ENCODE measurements at places on chromosomes 4 and X.

DNA sequence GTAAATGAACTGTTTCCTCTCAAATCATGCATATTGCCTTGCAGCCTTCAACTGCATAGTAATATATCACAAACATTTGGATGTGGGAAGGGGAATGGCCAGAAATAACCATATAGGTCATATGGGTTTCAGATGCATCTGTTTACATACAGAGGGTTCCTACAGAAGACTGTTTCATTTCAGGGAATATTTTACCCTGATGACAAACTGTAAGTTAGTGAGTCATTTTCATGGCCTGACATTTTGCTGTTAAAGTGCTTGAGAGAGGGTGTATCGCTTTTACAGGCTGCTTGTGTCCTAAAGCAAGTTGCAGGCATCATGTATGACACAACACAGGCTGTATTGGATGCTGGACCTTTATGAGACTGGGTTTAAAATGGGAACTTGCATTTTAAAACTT, 25.5 kb upstream of the AMOT start:
- DNase-seq, result no peak

GRCh38 chr4:73661646-73662119, 41.4 kb upstream of the RASSF6 start:
- peak; percentile 55 for DNase-seq

- DNase-seq, result no peak
Observed at GRCh38 chr4:163895378-163896005, 401.0 kb downstream of the TMA16 start.

- no peak for DNase-seq
Observed at GRCh38 chrX:25646156-25646555, 492.0 kb upstream of the MAGEB18 start.

DNA sequence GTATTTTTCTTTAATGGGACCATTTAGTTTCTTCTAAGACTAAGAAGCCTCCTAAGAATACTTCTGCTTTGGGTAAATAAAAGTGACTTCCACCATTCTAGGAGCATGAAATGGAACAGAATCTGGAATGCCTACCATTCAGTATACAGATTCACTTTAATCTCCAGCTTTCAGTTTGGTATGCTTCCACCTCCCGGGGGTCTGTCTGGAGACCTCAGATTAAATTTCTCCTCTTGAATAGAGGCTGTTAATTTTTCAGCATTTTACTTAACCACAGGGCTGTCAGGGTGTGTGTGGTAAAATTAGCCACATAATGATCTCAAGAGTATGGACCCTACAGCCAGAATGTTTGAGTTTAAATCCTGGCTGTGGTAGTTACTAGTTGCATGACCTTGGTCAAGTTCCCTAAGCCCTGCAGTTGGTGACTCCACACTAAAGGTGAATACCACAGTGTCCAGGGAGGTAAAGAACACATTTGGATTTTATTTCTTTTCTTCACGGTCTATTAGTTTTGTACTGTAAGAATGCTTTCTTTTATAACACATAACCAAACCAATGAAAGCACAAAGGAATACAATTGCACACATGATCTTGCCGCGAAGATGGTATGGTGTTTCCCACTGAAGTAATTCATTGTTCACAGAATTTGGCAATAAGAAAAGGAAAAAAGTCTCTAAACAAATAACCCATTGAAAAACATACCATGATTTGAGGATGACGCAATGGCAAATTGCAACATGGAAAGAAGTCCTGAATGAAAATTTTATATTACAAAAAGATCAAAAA, 37.3 kb upstream of the TRIM2 start:
- DNase-seq, result no peak

DNA sequence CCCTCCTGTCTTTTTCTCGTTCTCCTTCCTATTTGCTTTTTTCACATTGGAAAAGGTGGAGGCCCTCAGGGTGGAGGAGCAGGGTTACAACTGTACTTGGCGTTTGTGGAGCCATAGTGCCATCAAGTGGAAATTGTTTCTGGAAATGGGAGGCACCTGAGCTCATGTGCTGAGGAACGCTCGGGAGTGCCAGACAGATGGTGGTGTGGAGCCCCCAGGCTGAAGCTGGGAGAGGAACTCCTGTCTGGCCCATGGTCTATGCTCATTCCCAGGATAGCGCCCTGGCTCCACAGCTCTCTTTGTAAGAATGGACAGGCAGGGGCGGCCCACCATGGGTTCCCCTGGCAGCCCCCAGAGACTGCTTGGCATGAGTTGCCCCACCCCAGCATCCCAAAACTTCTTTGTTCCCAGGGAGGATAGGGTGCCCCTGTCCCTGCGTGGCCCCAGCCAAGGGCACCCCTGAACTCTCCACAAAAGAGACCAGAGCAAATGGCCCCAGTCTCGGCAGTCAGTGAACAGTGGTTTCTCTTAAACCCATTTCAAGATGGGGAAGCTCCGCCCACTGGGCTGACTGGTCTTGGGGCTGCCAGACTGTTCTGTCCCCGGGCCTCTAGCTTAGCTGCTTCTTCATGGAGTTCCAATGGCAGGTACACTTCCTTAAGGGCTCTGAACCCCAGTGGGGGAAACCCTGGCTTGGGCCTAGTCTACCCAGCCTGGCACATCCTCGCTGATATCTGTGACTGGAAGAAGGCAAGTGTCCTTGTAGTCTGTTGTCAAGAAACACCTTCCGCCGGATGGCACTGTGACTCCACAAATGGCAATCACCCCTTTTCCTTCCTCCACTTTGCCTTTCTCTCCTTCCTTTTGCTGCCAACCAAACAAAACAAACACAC, 70.1 kb downstream of the NBDY start:
- no peak for DNase-seq

GRCh38 chrX:128599632-128600031, 547.4 kb upstream of the ACTRT1 start:
- DNase-seq, result no peak

DNA sequence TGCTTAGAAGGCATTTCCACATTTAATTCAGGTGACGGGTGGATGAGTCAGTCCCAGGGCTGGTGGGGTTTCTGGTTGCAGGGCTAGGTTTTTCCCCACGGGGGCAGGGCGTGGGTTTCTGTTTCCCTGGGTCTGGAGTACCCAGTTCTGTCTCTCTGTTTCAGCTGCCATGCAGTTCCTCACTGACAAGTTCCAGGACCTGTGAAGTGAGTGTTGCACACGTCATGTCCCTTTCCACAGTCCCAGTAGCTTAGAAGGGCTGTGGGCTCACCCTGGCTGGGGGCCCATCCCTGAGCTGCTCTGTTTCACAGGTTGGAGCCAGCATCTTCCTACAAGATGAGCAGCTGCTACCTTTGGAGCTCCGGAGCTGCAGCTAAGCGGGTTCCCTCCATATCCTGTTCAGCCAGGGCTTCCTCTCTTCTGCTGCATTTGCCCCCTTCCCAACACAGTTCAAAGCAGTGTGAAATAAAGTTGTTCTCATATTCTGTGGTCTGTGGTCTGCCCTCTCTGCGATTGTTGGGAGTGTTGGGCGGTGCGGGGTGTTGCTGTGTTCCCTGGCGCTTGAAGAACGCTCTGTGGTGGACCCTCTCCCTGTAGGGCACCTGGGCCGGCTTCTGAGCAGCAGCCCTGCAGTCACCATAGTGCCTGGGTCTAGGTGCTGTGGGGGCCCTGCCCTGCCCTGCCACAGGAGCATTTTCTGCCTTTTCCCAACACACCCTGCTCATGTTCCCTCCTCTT, 3.9 kb downstream of the LOC101059915 start:
- no peak for DNase-seq

DNA sequence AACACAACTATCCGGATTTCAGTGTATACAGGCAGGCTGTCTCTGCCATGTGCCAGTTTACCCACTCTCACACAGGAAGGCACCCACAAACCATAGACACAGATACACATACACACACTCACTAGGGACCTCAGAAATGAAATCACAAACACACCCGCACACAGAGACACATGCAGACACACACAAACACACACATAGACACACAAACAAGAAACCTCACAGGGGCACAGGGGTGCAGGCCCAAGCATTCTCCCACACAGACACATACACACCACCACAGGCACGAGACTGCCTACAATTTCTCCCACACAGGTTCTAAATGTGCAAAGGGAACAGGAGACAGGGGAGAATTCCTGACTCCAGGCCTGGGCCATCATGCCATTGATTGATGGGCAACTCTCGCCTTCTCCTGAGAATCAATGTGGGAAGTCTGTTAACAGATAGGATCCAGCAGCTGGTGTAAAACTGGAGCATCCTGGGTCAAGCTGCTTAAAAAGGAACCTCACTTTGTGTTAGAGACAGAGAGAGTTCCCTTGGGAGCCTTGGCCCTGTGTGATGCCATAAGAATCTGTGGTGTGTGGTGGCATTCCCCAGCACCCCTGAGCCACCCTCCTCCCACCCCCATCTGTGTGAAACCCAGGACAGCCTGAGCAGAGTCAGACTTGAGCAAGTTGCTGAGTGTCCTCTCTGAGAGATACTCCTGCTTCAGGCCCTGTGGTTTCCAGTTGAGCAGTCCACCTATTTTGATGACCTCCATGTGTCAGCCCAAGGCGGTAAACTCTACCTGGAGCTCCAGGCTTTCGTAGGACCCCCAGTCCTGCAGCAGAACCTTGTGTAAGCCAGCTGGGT, 33.9 kb downstream of the NBDY start:
- DNase-seq, result no peak

DNA sequence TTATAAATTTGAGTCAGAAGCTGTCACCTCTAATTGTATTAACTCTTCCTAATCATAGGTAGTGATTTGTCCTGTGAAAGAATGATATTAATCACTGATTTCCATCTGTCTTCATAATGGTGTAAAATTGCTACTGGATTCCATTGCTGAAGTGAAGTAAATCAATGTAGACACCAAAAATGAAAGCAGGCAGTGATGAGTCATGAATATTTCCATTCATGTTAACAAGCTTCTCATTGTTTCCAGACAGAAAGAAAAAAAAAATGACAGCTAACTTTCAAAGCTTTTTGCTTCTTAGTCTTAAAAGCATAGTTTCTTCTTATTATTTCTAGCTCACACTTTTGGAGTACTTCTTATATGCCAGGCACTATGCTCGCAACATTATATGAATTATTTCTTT, 21.5 kb downstream of the FAM114A1 start:
- DNase-seq, result peak; percentile 80

DNA sequence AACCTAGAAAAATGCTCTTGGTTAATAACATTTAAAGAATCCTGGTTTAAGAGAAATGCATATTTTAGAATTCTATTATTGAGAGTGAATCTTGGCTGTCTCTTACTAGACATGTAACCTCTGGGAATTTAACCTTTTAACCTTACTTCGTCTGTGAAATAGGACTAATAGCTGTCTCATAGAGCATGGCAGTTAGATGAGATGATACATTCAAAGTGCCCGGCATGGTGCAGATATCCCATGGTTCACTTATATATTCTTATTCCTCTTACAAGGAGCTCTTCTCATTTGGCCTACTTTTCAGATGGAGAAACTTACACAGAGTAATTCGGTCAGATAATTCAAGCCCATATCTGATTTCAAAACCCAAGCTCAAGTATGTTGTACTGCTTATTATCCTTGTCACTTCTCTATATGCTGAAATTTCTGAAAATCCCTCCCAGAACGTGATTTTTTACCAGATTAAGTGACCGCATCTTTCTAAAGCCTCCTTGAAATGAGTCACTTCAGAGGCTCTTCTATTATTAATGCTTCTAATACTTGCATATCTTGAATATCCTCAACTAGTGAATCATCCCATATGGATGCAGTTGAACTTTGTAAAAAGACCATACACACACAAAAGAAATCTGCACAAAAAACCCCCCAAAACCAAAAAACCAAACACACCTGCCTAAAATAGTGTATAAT, 4.9 kb downstream of the CDKN2AIP start:
- DNase-seq, result no peak

- DNase-seq, result no peak
Observed at GRCh38 chr4:178306565-178306964, 864.3 kb upstream of the AGA start.

DNA sequence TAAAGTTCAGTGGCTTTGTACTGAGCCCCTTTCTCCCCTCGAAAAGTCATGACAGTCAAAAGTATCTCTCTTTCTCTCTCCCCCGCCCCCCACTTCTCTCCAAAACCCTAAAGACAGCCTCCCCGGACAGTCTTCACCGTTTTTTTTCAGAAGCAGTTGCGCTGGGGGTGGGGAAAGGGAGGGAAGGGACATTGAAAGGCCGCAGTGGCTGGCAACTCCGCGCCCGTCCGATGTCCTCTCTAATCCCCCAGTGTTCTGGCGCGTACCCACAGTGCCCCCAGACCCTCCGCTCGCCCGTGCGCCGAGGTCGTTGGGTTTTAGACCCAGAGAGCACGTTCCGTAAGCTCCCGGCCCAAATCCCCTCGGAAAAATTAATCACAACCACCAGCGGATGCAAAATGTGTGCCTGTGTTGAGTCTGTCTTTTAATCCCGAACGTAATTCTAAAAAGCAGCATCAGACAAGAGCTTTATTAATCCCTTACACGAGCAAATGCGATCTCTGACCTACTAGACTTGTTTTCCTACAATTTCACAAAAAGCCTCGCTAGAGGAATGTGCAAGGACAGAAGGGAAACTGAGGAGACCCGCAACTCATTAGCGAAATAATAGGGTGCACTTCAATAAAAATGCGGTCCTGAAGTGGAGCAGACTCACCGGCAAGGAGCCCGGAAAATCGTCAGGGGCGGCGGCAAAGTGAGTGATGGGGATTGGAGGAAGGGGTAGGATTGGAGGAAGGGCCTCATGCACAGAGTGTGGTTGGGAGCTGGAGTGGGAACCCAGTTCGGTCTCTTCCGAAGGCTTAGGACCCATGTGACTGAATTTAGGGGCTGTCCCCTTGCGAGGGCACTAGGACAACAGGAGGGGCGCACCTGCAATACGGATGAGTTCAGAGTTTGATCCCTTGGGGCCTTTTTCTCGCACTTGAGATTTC, 12.2 kb upstream of the PRDM8 start:
- DNase-seq, result no peak

GRCh38 chrX:13142891-13143290, 98.5 kb upstream of the FAM9C start:
- DNase-seq, result no peak

- no peak for DNase-seq
Observed at GRCh38 chr4:175422331-175422730, 389.7 kb downstream of the GPM6A start.

GRCh38 chrX:32183066-32183465, 1028.3 kb downstream of the DMD start:
- no peak for DNase-seq

DNA sequence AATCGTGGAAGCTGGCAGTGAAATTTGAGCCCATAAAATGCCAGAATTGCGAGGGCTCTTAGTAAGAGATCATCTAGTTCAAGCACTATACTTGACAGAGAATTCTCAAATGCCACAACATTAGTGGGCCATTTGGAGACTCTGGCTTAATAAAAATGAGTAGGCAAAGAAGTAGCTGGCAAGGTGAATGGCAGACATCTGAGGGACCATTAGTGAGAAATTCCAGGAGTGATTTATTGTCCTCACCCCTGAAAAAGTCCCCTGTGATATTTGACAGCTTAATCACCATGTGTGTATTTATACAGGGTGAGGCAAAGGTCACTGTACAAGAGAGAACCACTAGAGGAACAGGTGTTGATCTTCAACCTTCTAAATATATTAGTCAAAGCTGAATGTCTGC, 207.5 kb downstream of the CHRDL1 start:
- no peak for DNase-seq

Measured in RWPE1 (cell line).